ENCODE measurements at places on chromosomes 1 and 21. TPM values are rescaled to one million over a fixed set of nuclear protein-coding genes. Genes with fewer than 3 reads are reported as not detected.

- peak; percentile 34 for DNase-seq
These were observed 3.2 kb downstream of the GSTM4 start for GRCh38 chr1:109659145-109659544.

- no peak for DNase-seq
These were observed 105.9 kb downstream of the KCNK2 start for GRCh38 chr1:215188302-215188950.

The KIFAP3 gene
- total RNA-seq, result 20.5 TPM

The GJA9 gene
- total RNA-seq, result not detected

The KCND3 gene
- not detected for total RNA-seq

Measured in Daoy (cell line).